ENCODE measurements at places on chromosomes 11 and 22. TPM values are rescaled to one million over a fixed set of nuclear protein-coding genes. Genes with fewer than 3 reads are reported as not detected.

The MS4A7 gene
- total RNA-seq = not detected

The SNU13 gene
- 126 TPM for total RNA-seq

The PRDM10 gene
- total RNA-seq = 15.3 TPM

The CHST1 gene
- total RNA-seq = 0.16 TPM

The NFAM1 gene
- total RNA-seq = not detected

The SAA1 gene
- not detected for total RNA-seq

The MPZL2 gene
- total RNA-seq = not detected

The MS4A15 gene
- total RNA-seq = not detected

The TBC1D22A gene
- 29.1 TPM for total RNA-seq

The SYT13 gene
- total RNA-seq = 0.13 TPM

GRCh38 chr22:23762842-23763578 lies at the start of gene C22orf15:
C22orf15 (plus strand) TSS chr22:23762990; CDS start chr22:23763307, 317 bp downstream.
- no peaks in the 10 kb centered on the region for H3K36me3 ChIP-seq
- no peaks in the 10 kb centered on the region for H3K27me3 ChIP-seq
- H3K4me1 ChIP-seq = peaks cover 19% of the 10 kb centered on the region
- DNase-seq = no peak

DNA sequence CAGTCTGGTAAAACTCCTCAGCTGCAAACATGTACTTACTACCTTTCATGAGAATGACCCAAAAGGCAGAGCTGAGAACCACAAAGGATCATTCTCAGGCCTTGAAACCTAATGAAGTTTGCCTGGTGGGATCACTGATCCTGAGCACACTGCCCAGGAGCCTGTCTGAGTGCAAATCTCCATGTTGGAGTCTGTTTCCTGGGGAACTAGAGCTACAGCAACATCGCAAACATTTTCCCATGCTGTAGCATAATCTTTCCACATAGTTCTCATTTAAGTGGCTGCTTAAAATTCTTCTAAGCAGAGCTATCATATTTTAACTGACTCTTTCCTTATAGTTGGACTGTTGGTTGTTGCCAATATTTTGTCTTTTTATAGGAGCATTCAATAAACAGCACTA lies 58.5 kb downstream of the GUCY1A2 start:
- H3K36me3 ChIP-seq = no peaks in the 10 kb centered on the region
- no peak for DNase-seq
- no peak overlapping the region for H3K4me3 ChIP-seq
- H3K27ac ChIP-seq = peak overlapping the region; percentile 74
- H3K4me1 ChIP-seq = peaks cover 49% of the 10 kb centered on the region

- H3K4me3 ChIP-seq = no peak overlapping the region
- no peak overlapping the region for H3K27ac ChIP-seq
- H3K36me3 ChIP-seq = peaks cover 50% of the 10 kb centered on the region
- DNase-seq = no peak
- peaks cover 6% of the 10 kb centered on the region for H3K4me1 ChIP-seq
These were observed 81.0 kb upstream of the SCUBE2 start for GRCh38 chr11:9172389-9172788.

DNA sequence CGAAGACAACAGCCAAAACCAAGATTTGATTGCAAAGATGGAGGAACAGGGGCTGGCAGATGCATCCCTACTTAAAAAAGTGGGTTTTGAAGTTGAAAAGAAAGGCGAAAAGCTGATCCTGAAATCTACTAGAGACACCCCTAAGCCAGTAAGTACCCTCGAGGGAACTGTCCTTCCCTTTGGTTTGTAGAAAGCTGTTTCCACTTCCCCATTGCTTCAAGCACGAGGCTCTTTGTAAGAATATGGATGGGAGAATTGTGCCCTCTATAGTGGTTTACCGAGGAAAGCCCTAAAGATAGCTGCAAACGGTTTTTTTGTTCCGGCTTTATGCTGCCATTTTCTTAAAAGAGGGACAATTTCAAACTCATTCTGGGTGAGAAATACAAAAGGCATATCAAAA lies 133.9 kb downstream of the WNT7B start:
- peak overlapping the region; percentile 17 for H3K27ac ChIP-seq
- no peaks in the 10 kb centered on the region for H3K27me3 ChIP-seq
- DNase-seq = no peak
- H3K4me1 ChIP-seq = peaks cover 39% of the 10 kb centered on the region
- peak overlapping the region; percentile 68 for H3K4me3 ChIP-seq
- peaks cover 18% of the 10 kb centered on the region for H3K36me3 ChIP-seq

- DNase-seq = no peak
- H3K27me3 ChIP-seq = no peaks in the 10 kb centered on the region
- H3K36me3 ChIP-seq = peaks cover 61% of the 10 kb centered on the region
- no peak overlapping the region for H3K4me3 ChIP-seq
- H3K27ac ChIP-seq = peak overlapping the region; percentile 89
These were observed 98.9 kb downstream of the TRAF6 start for GRCh38 chr11:36411202-36411640.

DNA sequence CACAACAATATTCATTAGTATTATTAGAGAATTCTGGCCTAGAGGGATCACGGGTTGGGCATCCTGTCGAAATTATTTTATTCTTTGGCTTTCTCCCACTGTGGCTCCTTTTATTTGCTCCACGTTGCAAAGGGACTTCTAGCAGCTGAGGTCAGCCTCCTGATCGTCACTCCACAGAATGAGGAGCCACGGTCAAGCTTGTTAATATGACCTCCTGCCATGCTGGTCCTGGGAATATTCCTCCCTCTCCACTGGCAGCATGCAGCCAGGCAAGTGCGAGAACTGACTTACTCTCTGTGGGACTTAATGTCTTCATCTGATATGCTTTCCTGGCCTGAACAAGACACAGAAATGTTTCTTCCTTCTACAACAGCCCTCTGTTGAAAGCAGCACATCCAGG lies 20.9 kb downstream of the POU2AF3 start:
- H3K4me3 ChIP-seq = no peak overlapping the region
- DNase-seq = no peak
- H3K4me1 ChIP-seq = peaks cover 2% of the 10 kb centered on the region

DNA sequence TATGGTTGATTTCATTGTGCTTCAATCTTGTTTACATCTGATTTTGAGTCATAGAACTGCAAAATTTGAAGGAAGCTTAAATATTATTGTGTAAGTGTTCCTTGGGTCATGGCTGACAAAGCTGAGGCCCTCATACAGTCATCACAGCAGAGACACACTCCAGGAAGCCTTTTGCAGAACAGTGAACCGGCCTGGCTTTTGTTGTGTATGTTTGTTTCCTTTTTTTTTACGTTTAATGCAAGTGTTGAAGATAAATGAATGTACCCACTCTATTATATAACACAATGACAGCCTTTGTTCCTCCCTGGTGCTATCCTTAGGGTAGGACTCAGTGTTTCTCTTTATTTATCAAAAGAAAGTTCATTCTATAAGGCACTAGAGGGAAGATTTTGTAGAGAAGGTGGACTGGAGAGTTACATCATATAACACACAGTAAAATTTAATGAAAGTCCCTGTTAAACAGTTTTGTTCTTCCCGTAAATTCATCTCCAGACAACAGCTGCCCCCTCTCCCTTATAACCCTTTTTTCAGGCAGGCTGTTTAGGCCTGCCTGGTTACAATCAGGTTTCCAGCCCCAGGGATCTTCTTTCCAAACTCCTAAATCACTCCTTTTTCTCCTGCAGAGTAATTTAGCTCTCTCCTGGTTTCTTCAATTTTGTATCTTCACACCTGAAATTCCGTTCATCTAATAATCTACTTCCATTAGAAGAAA lies 34.3 kb upstream of the CSTF3 start:
- H3K4me1 ChIP-seq = no peaks in the 10 kb centered on the region
- H3K27me3 ChIP-seq = no peaks in the 10 kb centered on the region
- DNase-seq = peak; percentile 10
- H3K4me3 ChIP-seq = no peak overlapping the region

GRCh38 chr11:68948935-68949334 lies 31.9 kb downstream of the MRGPRD start:
- no peak overlapping the region for H3K27ac ChIP-seq
- DNase-seq = no peak
- H3K36me3 ChIP-seq = no peaks in the 10 kb centered on the region
- H3K4me1 ChIP-seq = peaks cover 17% of the 10 kb centered on the region
- H3K27me3 ChIP-seq = no peaks in the 10 kb centered on the region

DNA sequence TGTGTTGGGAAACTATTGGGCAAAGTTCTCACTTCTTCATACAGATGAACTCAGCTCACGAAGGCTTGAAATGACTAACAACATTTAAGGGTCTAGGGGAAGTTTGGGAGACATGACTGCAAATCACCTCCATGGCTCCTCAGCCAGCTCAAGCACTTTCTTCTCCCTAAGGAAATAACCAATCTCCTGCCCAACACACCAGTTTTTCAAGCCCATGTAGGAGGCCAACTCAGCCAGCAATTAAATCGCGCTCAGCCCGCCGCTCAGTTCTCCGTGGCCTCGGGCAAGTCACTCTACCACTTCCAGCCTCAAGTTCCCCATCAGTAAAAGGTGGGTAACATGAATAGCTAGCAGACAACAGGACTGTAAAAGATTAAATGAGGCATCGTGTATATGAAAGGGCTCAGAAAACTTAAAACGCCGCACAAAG lies 796 bp downstream of the POLDIP3 start:
- H3K27me3 ChIP-seq = no peaks in the 10 kb centered on the region
- H3K4me1 ChIP-seq = peaks cover 74% of the 10 kb centered on the region
- peak overlapping the region; percentile 92 for H3K4me3 ChIP-seq
- H3K36me3 ChIP-seq = peaks cover 12% of the 10 kb centered on the region
- no peak for DNase-seq

DNA sequence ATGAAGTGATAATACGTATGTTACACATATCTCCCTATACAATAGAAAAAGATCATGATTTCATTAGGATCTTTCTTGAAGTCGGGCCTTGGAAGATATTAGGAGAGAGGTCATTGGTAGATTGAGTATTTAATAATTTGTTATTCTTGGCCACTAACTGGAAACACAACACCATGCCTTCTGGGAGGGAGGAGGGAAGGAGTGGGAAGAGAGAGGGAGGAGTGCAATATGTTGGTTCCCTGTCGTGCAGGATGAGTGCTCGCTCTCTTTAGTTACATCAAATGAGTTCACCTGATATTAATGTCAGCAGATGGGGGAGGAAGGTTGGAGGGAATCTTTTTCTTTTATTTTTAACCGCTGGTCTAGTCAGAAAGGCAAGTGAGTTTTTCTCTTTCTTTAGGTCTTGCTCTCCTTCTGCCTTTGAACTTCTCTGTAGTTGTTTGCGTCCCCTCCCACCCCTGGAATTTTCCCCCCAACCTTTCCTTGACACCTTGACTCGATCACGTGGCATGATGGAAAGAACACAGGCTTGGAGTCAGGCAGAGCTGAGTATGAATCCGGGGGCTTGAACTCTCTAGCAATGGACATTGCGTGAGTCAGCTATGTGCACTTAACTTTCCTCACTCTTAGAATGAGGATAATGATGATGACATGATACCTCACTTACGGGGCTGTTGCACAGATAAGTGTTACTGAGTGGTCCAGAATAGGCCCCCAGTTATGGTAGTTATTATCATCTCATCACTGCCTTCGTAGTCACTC lies 6.2 kb downstream of the ADAMTS15 start:
- no peak overlapping the region for H3K27ac ChIP-seq
- H3K4me1 ChIP-seq = peaks cover 63% of the 10 kb centered on the region
- H3K36me3 ChIP-seq = peaks cover 48% of the 10 kb centered on the region
- no peaks in the 10 kb centered on the region for H3K27me3 ChIP-seq
- peak overlapping the region; percentile 54 for H3K4me3 ChIP-seq

GRCh38 chr22:19933341-19934241 lies 8.0 kb upstream of the COMT start:
- no peak overlapping the region for H3K4me3 ChIP-seq
- no peaks in the 10 kb centered on the region for H3K27me3 ChIP-seq
- H3K27ac ChIP-seq = no peak overlapping the region
- DNase-seq = no peak
- peaks cover 10% of the 10 kb centered on the region for H3K36me3 ChIP-seq

- no peak overlapping the region for H3K4me3 ChIP-seq
- peak overlapping the region; percentile 55 for H3K27ac ChIP-seq
- H3K4me1 ChIP-seq = peaks cover 52% of the 10 kb centered on the region
- peaks cover 16% of the 10 kb centered on the region for H3K27me3 ChIP-seq
- no peak for DNase-seq
These were observed 22.3 kb downstream of the ZBTB16 start for GRCh38 chr11:114081641-114082414.

DNA sequence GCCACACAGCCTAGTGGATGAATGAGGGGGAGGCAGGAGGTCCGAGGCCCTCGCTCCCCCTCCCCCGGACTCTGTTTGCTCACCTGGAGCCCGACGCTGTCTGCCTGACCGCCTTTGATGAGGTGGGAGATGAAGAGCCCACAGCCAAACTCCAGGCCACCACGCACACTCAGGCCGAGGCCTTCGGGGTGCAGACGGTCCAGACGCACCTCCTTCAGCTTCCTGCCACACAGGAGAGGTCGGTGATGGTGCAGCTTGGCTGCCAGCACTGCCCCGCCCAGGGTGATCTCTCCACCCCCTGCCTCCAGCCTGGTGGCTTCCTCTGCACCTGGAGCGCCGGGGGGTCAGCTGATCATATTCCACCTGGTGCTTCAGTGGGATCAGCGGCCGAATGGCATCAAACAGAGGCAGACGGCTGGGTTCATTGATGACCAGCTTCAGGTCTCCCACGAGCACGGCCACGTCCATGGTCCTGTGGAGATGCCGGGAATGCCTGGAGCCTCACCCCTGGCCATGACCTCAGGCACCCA lies 13.1 kb downstream of the USH1C start:
- DNase-seq = no peak
- H3K36me3 ChIP-seq = no peaks in the 10 kb centered on the region
- no peaks in the 10 kb centered on the region for H3K4me1 ChIP-seq
- no peak overlapping the region for H3K4me3 ChIP-seq
- no peak overlapping the region for H3K27ac ChIP-seq

GRCh38 chr11:126061707-126062678 lies 673 bp downstream of the CDON start:
- H3K27ac ChIP-seq = peak overlapping the region; percentile 70
- H3K27me3 ChIP-seq = peaks cover 58% of the 10 kb centered on the region
- H3K4me3 ChIP-seq = peak overlapping the region; percentile 82

GRCh38 chr22:46092670-46093410 lies 57.5 kb upstream of the PPARA start:
- no peak overlapping the region for H3K4me3 ChIP-seq
- H3K27ac ChIP-seq = no peak overlapping the region
- no peak for DNase-seq
- peaks cover 13% of the 10 kb centered on the region for H3K36me3 ChIP-seq
- peaks cover 32% of the 10 kb centered on the region for H3K4me1 ChIP-seq

- H3K4me3 ChIP-seq = no peak overlapping the region
- no peaks in the 10 kb centered on the region for H3K27me3 ChIP-seq
These were observed 10.6 kb downstream of the SPTBN2 start for GRCh38 chr11:66718320-66718971.

- no peaks in the 10 kb centered on the region for H3K27me3 ChIP-seq
- peaks cover 21% of the 10 kb centered on the region for H3K36me3 ChIP-seq
- H3K27ac ChIP-seq = no peak overlapping the region
- H3K4me1 ChIP-seq = peaks cover 10% of the 10 kb centered on the region
- DNase-seq = no peak
These were observed 119.8 kb downstream of the CSTPP1 start for GRCh38 chr11:47056261-47056915.

DNA sequence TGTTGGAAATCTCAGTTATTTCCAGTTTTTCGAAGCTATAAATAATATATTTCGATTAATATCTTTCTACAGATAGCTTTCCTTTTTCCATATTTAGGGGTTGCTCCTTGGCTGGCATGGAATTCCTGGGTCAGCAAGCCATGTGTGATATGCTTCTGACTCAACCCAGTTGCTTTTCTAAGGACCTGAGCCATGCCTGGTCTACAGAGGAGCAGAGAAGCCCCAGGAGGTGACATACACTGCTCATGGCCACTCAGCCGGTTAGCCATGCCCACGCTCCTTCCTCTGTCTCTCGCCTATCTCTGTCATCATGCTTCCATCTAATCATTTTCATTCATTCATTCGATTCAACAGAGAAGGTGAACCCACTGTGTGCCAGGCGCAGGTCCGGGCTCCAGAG lies 23.2 kb upstream of the PDGFB start:
- DNase-seq = no peak
- H3K27me3 ChIP-seq = no peaks in the 10 kb centered on the region
- H3K36me3 ChIP-seq = peaks cover 2% of the 10 kb centered on the region
- H3K4me1 ChIP-seq = no peaks in the 10 kb centered on the region
- H3K4me3 ChIP-seq = no peak overlapping the region
- no peak overlapping the region for H3K27ac ChIP-seq
